ENCODE measurements at places on chromosomes 7 and 10.

- DNase-seq: no peak
Observed at GRCh38 chr7:5780801-5781496, 514 bp downstream of the RNF216 start.

GRCh38 chr10:133236401-133237240, 1.0 kb upstream of the VENTX start:
- no peak for DNase-seq

GRCh38 chr7:114663502-114663901, 248.9 kb downstream of the FOXP2 start:
- no peak for DNase-seq

- no peak for DNase-seq
Observed at GRCh38 chr7:70259502-70259901, 661.2 kb downstream of the AUTS2 start.

DNA sequence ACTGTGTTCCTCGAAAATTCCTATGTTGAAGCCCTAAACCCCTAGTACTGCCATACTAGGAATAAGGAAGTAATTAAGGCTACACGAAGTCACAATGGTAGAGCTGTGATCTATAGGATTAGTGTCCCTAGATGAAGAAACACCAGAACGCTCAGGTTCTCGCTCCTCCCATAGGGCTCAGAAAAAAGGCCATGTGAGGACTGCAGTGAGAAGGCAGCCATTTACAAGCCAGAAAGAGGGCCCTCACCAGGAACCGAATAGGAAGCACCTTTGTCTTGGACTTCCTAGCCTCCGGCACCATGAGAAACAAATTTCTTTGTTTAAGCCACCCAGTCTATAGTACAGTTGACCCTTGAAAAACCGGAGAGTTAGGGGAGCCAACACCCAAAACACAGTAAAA, 46.2 kb downstream of the CACUL1 start:
- no peak for DNase-seq

- no peak for DNase-seq
Observed at GRCh38 chr10:28248092-28248491, 54.8 kb downstream of the MPP7 start.

- DNase-seq: no peak
Observed at GRCh38 chr10:25842146-25842545, 91.9 kb upstream of the MYO3A start.

GRCh38 chr7:56175771-56176170, 59.6 kb upstream of the NUPR2 start:
- no peak for DNase-seq

DNA sequence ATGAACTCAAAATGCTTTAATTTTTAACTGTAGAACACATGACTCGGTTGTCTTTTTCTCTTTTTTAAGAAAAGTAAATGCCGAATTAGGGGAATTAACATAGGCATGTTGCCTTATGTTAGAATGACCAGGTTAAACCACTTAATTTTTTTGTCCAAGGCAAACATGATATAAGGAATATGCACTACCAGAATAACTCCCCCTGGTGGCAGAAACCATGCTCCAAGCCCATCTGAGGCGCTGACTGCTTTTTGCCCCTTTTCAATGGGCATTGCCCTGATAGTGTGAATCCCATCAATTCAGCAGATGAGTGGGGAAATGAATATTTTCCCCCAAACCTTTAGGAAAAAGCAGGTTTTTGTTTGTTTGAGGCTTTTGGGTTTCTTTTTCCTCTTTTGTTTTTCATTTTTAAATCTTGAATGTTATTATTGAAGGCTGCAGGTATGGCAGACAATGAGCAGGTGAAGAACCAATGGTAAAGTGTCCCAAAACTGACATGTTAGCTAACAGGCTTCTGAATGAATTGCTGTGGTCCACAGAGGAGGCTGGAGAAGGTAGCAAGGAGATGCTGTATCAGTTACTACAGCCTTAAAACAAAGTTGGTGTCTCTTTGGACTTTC, 284.3 kb downstream of the SORCS3 start:
- no peak for DNase-seq

GRCh38 chr7:37282927-37283326, 165.7 kb downstream of the ELMO1 start:
- no peak for DNase-seq

- no peak for DNase-seq
Observed at GRCh38 chr7:115462301-115463015, 540.6 kb downstream of the MDFIC start.

DNA sequence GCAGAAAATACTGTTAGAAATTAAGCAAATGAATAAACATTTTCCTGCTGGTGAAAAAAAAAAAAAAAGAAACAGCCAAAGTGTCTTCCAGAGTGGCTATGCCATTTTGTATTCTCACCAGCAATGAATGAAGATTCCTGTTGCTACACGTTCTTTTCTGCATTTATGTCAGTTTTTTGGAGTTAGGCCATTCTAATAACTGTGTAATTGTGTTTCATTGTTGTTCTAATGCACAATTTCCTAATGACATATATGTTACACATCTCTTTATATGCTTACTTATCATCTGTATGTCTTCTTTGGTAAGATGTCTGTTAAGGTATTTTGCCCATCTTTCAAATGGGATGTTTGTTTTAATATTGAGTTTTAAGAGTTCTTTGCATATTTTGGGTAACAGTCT, 213.7 kb downstream of the ITGB1 start:
- no peak for DNase-seq

DNA sequence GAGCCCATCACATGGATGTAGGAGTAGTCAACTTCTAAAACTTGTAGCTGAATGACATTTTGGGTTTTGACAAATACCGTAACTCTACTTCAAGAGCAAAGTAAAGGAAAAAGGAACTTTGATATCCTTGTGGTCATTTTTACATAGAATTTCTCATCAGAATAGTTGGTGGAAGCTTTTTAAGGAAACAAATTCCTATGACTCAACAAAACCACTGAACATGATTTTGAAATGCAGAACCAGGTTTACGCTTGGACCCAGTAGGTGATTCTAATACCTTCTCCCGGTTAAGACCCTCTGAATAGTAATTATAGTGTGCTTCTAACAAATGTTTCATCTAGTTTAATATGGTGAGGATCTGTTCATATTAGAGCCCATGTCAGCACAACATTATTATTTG, 307.8 kb downstream of the GPR37 start:
- DNase-seq: no peak

DNA sequence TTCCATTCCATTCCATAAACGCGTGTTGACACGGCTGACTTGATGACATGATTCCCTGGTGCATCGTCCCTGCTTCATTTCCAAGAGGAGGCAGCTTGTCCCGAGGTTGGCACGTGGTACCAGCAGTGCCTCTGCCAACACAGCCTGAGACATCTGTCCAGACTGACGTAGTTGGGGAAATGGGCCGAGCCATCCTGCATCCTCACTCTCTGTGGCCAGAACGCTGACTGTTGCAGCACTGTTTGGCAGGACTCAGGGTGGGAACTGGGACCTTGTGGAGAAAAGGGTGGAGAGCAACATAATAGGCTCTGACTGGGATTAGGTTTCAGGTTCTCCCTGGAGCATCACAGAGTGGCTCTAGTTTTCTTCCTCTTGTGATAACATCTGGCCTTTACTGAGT, 118.6 kb upstream of the BTBD16 start:
- DNase-seq: no peak

GRCh38 chr10:75100764-75101291, 10.6 kb upstream of the SAMD8 start:
- no peak for DNase-seq

GRCh38 chr10:80412486-80412885, 4.1 kb downstream of the PRXL2A start:
- no peak for DNase-seq

DNA sequence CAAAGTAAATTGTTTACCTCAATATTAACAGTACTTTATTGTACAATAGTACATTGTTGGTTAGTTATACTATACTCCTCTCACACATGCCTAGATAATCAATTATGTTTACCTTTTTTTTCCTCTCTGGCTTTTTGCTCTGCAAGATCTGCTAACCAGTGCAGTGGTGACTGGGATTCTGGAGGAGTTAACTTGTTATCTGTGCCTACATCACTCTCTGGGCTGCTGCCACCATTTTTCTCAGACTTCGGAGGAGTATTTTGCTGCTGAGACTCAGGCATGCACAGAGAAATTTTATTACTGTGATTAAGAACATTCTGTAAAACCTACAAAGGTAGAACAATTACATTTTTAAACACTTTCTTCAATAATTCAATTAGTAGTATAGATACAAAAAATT, 59.7 kb downstream of the NRBF2 start:
- no peak for DNase-seq

- no peak for DNase-seq
Observed at GRCh38 chr7:81719865-81720264, 50.0 kb downstream of the HGF start.

DNA sequence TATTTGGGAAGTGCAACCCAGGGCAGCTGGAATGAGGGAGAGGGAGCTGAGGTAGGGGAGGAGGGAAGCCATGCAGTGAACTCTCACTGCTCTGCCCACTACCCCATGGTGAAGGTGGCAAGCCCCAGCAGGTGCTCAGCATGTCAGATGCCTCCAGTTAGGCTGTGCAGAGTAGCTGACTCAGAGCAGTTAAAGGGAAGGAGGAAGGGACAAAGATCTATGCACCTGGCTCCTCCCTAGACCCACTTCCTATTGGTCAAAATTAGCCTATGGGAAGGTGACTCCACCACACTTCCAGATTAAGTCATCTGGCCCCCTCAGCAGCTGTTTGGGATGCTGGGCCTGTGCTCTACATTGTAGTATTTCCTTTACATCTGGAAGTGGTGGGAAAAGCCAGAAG, 125.7 kb upstream of the MTPN start:
- DNase-seq: no peak

DNA sequence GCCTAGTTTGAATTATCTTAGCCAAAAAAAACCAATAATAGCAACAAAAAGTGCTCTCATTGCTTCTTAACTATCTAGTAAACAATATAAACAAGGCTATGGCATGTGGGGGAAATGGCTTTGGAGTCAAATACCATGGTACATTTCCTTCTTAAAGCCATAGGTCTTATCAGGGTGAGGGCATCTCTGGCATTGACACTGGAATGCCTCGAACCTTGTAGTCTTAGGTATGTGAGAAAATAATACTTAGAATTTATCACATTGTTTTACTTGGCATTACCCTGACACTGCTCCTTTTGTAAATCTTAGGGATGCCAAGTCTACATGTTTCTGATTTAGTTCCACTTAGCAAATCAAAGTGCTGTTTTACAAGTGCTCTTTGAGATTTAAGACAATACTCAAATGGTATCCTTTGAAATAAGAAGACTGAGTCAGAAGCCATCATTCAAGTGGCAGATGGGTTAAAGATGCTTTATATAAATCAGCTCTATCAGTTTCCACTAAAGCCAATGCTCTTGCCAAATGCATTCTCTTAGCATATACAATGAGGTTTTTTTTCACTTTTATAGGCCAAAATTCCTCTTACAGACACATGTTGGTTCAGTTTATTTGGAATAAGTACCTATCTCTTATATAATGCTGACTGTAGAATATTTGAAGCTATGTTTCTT, 155.2 kb downstream of the HPSE2 start:
- no peak for DNase-seq

DNA sequence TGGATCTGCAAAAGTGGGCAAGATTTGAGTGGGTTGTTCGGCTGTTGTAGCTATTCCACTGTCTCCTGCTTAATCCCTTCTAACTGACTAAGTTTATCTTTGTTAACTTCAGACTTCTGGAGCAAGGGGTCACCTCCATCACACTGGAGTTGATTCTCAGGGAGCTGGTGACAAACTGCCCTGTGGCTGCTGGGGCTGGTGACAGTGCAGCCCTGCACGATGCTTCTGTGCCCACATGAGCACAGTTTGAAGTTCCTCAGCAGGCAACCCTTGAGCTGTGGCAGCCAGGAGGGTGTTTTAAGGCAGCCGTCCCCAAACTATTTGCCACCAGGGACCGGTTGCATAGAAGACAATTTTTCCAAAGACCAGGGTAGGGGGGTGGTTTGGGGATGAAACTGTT, 40.5 kb downstream of the ADRB1 start:
- DNase-seq: no peak

- no peak for DNase-seq
Observed at GRCh38 chr10:95125582-95125981, 56.3 kb upstream of the CYP2C8 start.

DNA sequence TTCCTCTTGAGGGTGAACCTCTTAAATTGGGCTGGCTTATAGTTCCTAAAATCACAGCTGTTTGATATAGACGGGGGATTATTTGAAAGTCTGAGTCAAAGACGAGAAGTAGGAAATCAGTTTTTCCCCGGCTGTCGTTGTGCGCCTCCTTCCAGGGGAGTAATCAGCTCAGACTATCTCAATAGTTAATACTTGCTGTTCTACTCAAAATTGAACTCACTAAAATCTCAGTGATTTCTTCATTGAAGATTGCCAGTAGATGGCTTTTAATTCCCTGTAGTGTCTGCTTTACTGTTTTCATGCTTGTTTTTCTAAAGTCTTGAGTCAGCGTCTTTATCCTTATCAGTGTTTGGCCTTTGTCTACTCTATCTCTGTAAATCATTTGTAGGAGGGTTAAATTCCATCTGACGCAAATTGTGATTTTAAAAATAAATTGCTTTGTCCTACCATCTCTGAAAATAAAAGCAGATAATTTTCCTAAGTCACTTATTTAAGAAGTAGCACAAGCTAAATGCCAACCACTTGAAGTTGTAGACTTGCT, 47.3 kb downstream of the CNNM2 start:
- no peak for DNase-seq

GRCh38 chr7:5766321-5766761, 15.1 kb downstream of the RNF216 start:
- DNase-seq: no peak

DNA sequence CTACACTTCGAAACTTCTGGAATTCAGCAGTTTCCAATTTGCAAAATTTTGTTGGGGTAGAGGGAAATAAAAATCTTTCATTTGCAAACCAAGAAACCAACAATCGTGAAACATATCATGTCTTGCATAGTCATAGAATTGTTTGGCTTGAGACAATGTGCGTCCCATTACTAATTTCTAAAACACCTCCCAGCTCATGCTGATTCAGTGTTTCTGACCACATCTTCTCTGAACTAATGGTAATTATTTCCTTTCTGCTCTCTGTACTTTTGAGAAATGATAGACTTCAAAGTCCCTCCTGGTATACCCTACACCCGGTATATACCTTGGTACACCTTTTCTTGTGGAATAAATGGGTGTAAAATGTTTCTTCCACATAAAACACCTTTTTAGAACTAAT, 41.8 kb upstream of the TSPAN13 start:
- no peak for DNase-seq

DNA sequence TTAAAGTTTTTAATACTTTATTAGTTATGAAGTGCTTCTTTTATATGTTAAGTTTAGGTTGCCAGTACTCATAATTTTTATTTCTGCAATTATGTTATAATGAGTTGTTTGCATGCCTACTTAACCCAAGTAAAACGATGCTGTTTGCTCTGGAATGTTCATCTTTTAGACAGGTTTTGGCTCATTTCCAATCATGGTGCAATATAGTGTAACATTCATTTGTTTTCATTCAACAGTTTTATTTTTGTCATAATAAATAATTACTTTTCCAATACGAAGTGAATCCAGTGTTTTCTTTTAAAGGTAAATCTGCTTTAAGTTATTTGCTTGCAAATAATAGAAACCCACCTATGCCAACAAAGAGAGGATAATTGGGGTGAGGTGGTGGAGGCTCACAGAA, 22.1 kb downstream of the ARL5B start:
- DNase-seq: no peak
